ENCODE measurements at places on chromosomes 5 and 9. TPM values are rescaled to one million over a fixed set of nuclear protein-coding genes. Genes with fewer than 3 reads are reported as not detected.

PCDHB15 gene
- total RNA-seq = 0.17 TPM

FRMD3 gene
- 0.59 TPM for total RNA-seq

WWC1 gene
- total RNA-seq = 3.1 TPM

OTULINL gene
- 1.0 TPM for total RNA-seq

CDC26 gene
- 27.9 TPM for total RNA-seq

AIF1L gene
- total RNA-seq = 0.30 TPM

STOM gene
- total RNA-seq = 73.0 TPM

ZNF454 gene
- 0.84 TPM for total RNA-seq

ADAM19 gene
- total RNA-seq = 7.7 TPM

TUBB4B gene
- 833 TPM for total RNA-seq

WDR38 gene
- not detected for total RNA-seq

MLLT3 gene
- total RNA-seq = 10.0 TPM

ANKRD18A gene
- under 0.01 TPM for total RNA-seq

PCDHB7 gene
- 0.15 TPM for total RNA-seq

HRH2 gene
- 0.17 TPM for total RNA-seq

GRIN3A gene
- not detected for total RNA-seq

MACROH2A1 gene
- 226 TPM for total RNA-seq

PCDHGC4 gene
- 0.17 TPM for total RNA-seq

AJM1 gene
- 0.45 TPM for total RNA-seq

EXD3 gene
- total RNA-seq = 11.1 TPM

ZNF782 gene
- 2.2 TPM for total RNA-seq

TIMD4 gene
- total RNA-seq = not detected

ENG gene
- 48.9 TPM for total RNA-seq

EGFL7 gene
- total RNA-seq = 2.1 TPM

TAF11L10 gene
- not detected for total RNA-seq

HAUS6 gene
- total RNA-seq = 13.3 TPM

ADCY2 gene
- total RNA-seq = not detected

DMRT3 gene
- total RNA-seq = not detected

GTF2H2 gene
- total RNA-seq = 11.7 TPM

PCDHA8 gene
- not detected for total RNA-seq

CTXN3 gene
- total RNA-seq = not detected

TNFSF8 gene
- not detected for total RNA-seq

FOXD4 gene
- total RNA-seq = 0.34 TPM

PITX1 gene
- total RNA-seq = 2.9 TPM
